ENCODE measurements at places on chromosomes 2 and 18.

- DNase-seq: no peak
Observed at GRCh38 chr2:198162276-198162675, 357.9 kb downstream of the PLCL1 start.

DNA sequence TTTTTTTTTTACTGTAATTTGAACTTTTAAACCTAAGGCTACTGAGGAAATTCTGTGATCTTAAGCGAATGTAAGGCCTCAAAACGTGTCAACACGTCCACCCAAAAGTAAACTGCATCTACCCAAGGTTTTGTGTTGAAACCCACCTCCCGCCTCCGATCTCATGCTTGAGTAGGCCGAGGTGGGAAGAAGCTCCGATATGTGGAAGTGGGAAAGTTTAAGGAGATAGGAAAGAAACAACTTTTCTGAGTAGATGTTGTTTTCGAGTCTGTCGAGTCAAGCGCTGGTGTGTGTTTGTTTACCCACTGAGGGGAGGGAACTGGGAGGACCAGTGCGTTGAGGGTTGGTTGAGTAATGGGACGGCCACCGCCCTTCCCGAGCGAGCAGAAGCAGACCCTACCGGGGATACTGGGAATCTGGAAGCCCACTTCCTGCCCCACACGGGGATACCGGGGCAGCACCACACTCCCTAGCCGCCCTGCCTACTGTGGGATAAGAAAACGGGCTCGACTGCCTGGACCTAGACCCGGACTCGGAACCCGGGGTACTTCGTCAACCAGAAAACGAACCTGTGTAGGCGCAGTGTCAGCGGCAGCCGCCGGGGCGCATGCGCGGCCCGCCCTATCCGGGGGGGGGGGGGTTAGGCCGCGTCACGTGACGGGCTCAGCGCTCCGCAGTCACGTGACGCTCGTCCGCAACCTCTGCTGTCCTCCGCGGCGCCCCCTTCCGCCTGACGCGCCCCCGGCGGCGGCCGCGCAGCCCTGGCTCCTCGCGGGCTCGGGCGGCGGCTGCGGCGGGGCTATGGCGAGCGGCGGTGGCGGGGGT lies at the start of gene RETREG2:
Gene RETREG2 (plus strand): TSS at position 724 of the 825 bp plus-strand sequence. CDS start 78 bp downstream, at position 802.
- DNase-seq: peak; percentile 93

GRCh38 chr18:73079920-73080319 lies 212.1 kb upstream of the NETO1 start:
- DNase-seq: no peak

GRCh38 chr2:201862843-201863242 lies 56.5 kb downstream of the CDK15 start:
- DNase-seq: no peak

- no peak for DNase-seq
Observed at GRCh38 chr2:184413221-184413620, 185.1 kb upstream of the ZNF804A start.

GRCh38 chr2:229715895-229716507 lies 1.6 kb upstream of the DNER start:
- peak; percentile 34 for DNase-seq
